ENCODE measurements at places on chromosomes 3 and 15.

DNA sequence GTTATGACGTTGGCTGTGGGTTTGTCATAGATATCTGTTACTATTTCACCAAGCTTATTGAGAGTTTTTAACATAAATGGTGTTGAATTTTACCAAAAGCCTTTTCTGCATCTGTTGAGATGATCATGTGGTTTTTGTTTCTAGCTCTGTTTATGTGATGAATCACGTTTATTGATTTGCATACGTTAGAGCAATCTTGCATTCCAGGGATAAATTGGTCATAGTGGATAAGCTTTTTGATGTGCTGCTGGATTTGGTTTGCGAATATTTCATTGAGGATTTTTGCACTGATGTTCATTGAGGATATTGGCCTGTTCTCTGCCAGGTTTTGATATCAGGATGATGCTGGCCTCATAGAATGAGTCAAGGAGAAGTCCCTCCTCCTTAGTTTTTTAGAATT, 117.8 kb downstream of the DOCK3 start:
- DNase-seq: no peak

DNA sequence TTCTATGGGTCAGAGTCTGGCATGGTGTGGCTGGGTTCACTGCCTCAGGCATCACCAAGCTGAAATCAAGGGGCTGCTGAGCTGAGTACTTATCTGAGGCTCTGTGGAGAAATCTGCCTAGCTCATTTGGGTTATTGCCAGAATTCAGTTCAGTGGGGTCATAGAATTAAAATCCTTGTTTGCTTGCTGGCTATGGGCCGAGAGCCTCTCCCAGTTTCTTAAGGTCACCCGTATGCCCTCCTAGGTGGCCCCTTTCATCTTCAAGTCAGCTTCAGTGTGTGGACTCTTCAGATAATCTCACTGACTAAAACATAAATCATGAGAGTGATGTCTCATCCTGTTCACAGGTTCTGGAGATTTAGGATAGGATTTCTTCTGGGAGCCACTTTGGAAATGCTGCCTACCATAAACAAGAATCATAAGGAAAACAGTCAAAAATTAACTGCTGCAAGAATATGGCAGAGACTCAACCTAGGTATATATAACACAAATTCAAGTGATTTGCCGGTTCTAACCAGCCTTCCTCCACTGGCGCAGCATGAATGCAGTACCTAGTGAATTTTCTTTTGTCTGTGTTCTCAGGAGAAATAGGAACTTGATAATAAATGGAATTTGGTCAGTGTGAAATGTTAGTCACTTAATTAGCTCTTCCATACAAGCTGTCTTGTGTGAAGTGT, 5.3 kb downstream of the CP start:
- peak; percentile 8 for DNase-seq

DNA sequence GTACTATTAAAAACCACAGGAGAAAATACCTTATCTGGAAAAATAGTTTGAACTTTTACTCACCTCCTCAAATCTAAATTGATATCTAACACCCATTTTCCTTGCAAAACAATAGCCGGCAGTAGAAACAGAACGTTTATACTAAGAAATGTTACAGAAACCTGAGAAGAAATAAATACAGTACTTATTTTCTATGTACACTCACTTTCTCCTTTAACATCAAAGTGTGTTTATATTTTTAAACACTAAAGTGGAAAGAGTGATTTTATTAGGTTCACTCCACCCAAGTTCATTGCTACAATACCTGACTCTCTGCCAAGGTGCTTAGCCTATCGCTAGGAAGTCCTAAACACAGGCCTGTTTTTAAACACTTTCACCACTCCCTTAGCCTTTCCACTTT, 87.8 kb upstream of the TJP1 start:
- DNase-seq: no peak

- no peak for DNase-seq
Observed at GRCh38 chr3:13146643-13147143, 73.5 kb upstream of the IQSEC1 start.

- DNase-seq: no peak
Observed at GRCh38 chr15:28911310-28911931, 25.6 kb downstream of the APBA2 start.

GRCh38 chr15:57340682-57341259, 35.5 kb upstream of the CGNL1 start:
- peak; percentile 32 for DNase-seq

- no peak for DNase-seq
Observed at GRCh38 chr3:194097141-194097882, 38.6 kb upstream of the HES1 start.
